Activated naive CD4-positive, alpha-beta T cell (primary cell): ENCODE measurements at places on chromosomes 5 and 9.

GRCh38 chr5:58072300-58072965 is 387.5 kb downstream of the PLK2 start:
- DNase-seq, result no peak

GRCh38 chr5:91312698-91313097 is 70.4 kb downstream of the ARRDC3 start:
- DNase-seq, result no peak

DNA sequence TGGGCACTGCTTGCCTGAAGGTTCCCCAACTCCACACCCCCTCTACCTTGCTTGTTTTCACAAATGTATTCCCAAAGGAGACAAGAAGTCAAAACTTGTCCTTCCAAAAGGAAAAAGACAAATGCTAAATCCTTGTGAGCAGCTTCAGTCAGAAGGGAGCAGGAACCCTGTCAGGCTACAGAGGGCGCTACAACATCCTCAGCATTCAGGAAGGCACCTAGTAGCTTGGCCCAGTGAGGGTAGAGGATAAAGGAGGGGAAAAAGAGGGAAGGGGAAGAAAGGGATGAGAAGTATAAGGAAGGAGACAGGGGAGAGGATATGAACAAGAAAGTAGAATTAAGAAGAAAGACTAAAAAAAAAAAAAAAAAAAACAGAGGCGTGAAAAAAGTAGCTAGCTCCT is 97.5 kb downstream of the MLLT3 start:
- DNase-seq, result no peak

DNA sequence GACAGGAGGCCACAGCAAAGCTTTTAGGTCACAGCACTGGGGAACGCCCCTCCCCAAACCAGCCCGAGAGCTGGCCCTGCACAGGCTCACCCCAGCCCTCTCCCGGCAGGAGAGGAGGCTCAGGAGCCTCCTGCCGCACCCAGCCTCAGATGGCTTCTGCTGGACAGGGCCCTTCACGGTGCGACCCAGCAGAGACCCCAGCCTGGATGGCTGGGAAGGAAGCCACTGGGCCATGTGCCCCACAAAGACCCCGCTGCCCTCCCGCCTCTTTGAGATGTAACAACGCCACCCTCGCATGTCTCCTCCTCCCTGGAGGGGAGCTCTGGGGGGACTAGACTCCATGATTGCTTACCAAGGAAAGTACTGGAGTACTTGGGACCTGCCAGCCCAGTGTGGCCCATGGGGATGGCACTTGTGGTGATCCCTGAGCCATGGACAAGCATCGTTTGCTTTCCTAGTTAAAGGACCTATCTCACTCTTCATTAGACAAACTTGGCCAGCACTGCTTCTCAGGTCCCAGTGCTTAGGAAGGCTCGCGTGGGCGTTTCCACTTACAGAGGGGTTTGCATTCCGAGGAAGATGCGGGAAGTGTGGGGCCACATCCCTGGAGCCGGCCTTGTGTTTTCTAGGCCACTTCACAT is 9.0 kb downstream of the MYMK start:
- DNase-seq, result no peak

DNA sequence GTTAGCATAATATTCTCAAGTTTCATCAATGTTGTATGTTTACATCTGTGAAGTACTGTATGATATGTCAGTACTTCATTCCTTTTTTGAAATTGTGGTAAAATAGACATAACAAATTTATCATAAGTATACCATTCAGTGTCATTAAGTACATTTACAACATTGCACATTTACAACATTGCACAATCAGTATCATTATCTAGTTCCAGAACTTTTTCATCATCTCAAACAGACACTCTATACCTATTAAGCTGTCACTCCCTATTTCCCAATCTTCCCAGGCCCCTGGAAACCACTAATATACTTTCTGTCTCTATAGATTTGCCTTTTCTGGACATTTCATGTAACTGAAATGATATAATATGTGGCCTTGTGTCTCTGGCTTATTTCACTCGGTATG is 75.1 kb upstream of the ATG10 start:
- no peak for DNase-seq

GRCh38 chr5:39515881-39516280 is 91.1 kb upstream of the DAB2 start:
- no peak for DNase-seq

- DNase-seq, result no peak
Measured at GRCh38 chr5:130164966-130165365, 260.7 kb downstream of the CHSY3 start.

- no peak for DNase-seq
Measured at GRCh38 chr9:13427587-13427986, 148.1 kb upstream of the MPDZ start.

GRCh38 chr9:73081979-73082657 is 69.5 kb upstream of the ANXA1 start:
- no peak for DNase-seq

- no peak for DNase-seq
Measured at GRCh38 chr9:104075801-104076753, 18.0 kb upstream of the SMC2 start.

GRCh38 chr5:55062039-55062779 is 38.2 kb downstream of the GZMK start:
- no peak for DNase-seq

GRCh38 chr9:37902796-37903646 is 906 bp downstream of the SLC25A51 start:
- DNase-seq, result no peak

- DNase-seq, result no peak
Measured at GRCh38 chr5:138901716-138902115, 26.6 kb upstream of the LRRTM2 start.

- no peak for DNase-seq
Measured at GRCh38 chr9:21679432-21679831, 123.0 kb upstream of the MTAP start.

DNA sequence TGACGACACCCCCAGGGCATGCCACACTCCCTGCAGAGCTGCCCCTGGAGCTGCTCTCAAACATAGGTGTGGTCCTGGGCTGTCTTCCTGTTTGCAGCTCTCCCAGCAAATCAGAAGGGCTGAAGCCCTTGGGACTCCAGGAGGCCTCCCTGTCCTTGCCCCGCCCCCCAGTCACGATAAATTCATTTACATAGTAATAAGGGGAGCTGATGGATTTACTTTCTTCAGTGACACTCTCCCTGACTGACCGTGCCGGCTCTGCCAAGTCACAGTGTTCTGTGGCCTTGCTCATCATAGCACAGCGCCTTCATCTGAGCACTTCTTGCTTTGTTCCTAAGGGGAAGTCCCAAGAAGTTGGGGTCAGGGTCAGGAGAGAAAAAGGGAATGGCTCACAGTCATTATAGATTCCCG is 121.4 kb downstream of the ENC1 start:
- DNase-seq, result no peak

- no peak for DNase-seq
Measured at GRCh38 chr5:149550268-149550583, 1.0 kb downstream of the CSNK1A1 start.

DNA sequence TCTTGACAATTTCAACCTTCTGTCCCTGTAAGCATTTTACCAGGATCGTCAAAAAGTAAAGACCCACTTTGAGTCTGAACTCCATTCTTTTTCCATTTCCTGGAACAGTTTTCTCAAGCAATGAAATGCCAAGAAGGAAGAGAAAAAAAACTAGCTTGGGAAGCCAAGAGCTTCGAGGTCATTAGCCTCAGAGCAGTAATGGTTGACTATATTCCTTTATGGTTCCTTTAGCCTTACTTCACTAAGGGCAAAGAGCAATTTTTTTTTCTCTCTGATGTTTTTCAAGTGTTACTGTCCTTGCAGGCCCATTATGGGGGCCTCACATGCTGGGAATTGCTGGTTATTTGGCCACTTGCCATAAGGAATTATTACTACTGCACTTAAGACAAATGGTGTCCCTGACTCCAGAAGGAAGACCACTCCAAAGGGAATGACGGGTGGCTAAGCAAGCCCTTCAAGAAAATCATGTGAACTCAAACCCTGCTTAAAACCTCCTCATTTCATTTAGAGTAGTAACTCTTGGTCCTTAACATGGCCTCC is 37.1 kb downstream of the BNC2 start:
- DNase-seq, result no peak

- no peak for DNase-seq
Measured at GRCh38 chr5:110087829-110088228, 398.1 kb downstream of the MAN2A1 start.

DNA sequence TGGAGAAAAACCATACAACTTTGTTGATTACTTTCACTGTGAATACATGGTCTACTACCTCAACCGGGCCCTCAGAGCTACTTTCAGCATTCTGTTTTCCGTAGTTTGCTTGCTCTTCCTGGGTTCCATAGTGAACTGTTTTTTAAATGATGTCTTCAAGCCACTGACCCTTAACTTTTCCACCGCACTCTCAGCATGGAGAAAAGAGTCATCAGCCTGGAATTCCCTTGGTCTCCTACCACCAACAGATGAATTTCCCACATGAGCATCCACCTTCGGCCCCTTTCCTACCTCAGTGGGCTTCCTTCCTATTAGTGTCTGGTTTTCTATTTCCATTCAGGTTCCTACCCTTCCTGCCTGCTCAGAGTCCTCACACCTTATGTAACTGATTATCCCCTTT is 135.9 kb upstream of the ADAMTSL1 start:
- no peak for DNase-seq

DNA sequence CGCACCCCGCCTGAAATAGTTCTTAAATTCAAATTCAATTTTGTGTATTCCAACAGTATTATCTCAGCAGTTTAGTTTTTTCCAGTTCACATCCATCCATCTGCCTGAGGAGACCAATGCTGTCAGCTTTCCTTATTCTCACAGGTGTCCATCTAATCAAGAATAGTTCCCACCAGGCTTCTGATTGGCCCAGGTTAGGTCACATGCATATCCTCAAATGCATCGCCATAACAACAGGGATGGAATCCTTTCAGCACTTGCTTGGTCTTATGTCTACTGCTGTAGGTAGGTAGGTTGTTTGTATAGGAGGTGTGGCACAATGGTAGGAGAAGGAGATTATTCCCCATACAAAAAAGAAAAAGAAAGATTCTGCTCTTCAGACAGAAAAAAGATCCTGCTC is 91.2 kb downstream of the UBE2R2 start:
- no peak for DNase-seq

DNA sequence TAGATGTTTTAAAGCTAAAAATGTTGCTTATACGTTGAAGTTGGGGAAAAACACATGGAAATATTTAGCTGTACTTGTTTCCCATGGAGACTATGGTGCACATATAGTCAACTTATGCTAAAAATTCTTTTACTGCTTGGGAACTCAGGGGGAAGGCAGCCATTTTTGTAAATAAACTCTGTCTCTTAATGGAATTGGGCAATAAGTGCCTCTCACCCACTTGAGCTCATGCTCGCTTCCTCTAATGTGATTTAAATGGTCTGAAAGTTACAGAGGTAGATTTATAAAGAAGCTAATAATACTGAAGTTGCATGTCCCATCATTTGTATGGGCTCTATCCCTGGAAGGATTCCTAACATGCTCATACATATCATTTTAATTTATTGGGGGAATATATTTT is 523.8 kb downstream of the RASEF start:
- no peak for DNase-seq

DNA sequence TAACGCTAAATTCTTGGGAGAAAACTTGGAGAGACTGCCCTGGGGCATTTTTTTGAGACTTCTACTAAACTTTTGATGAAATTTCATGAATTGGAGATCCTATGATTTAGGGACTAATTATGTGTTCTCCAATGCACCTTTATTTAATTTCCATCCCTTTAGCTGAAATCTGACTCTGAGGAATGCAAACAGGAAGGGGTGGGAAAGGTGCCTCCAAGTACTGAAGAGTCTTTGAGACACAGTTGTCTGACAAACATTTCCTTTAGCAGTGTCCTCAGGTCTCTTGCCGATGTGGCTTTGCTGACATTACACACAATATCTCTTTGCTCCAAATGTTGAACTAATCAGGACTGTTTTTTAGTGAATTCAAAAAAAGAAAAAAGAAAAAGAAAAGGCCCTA is 76.9 kb downstream of the LIX1 start:
- DNase-seq, result no peak

DNA sequence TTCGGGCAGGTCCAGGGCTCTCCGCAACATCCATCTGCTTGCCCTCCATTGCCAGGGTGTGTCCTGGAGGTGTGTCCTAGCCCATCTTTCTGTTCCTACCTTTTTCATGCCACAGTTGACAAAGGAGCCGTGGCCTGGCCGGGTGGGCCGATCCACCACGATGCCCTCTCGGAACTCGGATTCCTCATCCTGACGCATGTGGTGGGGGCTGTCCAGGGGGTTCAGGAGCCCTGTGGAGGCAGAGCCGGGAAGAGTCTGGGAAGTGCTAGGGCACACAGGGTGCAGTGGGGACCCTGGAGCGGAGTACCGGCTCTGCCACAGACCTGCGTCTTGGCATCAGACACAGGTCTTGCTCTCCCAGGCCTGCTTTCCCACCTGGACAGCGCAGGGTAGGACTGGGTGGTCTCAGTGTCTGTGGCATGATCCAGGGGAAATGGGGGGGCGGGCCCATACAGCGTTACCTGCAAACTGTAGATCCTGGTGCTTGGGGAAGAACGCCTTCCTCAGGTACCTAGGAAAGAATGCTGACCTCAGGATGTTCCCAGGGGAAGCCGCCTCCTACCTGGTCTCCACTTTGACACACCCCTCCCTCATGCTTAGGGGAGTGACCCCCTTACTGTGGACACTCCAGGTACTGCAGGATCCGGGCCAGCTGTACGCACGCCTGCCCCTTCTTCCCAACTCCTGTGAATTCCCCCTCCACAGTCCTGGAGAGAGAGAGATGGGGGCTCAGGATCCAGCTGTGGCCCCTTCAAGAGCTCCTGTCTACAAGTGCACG is 3.5 kb downstream of the SPOUT1 start:
- DNase-seq, result no peak

- DNase-seq, result no peak
Measured at GRCh38 chr9:119986713-119987112, 593.3 kb downstream of the CDK5RAP2 start.

GRCh38 chr9:129075996-129076639 is 4.8 kb upstream of the DOLPP1 start:
- DNase-seq, result no peak

- DNase-seq, result no peak
Measured at GRCh38 chr5:74127381-74128320, 501.7 kb downstream of the ARHGEF28 start.

- no peak for DNase-seq
Measured at GRCh38 chr9:6234014-6234413, 18.4 kb downstream of the IL33 start.

DNA sequence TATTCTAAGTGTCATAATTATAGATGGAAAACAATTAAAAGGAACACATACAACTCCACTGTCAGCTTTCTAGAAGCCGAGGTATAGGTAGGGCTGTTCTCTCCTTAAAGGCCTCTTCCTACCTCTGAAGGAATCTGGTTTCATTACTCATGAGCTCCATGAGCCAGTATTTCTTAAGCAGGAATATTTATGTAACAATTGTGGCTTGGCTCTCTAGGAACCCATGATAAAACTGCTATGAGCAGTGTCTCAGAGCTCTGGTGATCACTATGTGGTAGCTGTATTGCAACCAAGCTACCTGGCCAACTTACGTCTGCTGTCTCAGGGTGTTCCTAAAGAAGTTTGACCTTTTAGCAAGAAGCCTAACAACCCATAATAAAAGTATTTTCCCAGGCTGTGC is 157.7 kb downstream of the CEP120 start:
- no peak for DNase-seq

GRCh38 chr9:4678679-4679267 is 596 bp upstream of the CDC37L1 start:
- no peak for DNase-seq
